ENCODE measurements at places on chromosomes 5 and 9.
A peak's percentile ranks its signal among the peaks of the same experiment; 100 is the strongest.

DNA sequence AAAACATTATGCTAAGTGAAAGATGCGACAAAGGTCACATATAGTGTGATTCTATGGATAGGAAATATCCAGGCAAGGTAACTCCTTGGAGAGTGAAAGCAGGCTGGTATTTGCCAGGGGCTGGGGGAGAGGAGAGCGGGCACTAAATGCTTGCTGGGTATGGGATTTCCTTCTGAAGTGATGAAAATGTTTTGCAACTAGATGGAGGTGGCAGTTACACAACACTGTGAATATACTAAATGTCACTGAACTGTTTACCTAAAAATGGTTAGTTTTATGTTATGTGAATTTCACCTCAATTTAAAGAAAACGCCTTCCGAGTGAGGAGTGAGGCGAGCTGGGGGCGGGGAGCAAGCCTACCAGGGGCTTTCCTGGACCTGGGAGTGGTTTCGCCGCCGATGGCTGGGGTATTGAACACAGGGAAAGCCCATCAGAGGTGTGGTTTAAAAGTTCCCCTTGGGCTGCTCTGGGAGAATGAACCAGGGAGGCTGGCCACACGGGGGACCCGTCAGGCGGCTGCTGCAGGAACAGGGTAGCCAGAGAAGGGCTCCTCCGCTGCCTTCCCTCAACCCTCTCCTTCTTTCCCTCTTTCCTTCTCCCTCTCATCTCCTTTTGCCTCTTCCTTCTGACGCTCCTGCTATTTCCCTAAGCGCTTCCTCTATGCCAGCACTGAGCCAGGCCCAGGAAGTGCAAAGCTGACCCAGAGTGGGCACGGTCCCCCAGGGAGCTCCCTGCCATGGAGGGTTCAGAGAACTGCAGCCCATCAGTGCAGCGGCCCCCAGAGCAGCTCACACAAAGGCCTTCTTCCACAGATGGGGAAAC is 4.9 kb downstream of the AKNA start:
- no peak for DNase-seq

GRCh38 chr5:88688984-88689667 is 193.9 kb downstream of the MEF2C start:
- DNase-seq = no peak

DNA sequence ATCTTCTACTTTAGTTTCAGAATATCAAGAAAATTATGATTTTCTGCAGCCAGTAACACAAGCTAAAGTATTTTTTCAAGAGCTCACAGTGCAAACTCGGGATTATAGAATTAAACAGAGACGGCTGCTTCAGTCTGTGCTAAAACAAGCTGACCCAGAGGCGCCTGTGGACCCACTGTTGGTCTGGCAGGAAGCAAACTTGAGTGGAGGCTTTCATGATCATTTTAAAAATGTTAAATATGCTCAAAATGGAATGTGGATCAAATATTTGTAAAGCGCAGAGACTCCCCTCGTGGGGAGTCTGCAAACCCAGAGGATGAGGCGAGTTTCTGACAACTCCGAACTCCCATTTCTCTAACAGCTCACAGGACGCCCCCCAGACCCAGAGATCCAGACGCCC is 13.0 kb downstream of the ROR2 start:
- DNase-seq = no peak

GRCh38 chr5:57863661-57864060 is 381.1 kb upstream of the ACTBL2 start:
- no peak for DNase-seq

DNA sequence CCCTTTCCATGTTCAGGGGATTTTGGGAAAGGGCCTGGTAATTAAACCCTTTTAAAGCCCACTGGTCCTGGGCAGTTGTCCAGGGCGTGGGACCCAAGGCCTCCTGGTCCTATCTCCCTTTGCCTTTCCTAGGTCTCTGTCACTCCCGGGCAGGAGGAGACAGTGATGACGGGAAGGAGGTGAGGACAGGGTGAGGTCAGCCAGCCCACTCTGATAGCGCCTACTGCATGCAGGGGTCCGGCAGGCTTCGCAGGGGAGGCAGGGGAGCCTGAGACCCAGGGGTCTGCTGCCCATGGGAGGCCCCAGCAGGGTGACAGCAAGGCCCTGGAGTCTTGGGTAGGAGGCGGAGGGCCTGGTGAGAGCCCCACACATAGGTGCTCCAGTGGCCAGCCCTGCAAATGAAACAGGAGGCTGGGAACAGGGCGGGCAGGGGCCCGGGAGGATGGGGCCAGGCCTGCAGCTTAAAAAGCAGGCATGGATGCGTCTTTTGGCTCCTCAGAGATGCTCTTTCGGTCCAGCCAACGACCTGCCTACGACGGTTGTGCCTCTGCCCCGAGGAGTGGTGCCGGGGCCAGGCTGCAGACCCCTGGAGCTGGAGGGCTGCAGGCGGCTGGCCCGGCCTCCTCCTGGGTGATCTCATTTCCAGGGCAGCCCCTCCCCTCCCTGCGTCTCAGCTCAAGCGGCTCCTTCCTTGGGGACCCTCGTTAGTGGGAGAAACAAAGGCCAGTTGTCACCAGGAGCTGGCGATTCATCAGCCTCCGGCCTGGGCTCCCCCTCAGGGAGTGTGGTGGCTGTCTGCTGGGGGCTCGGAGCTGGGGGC is 6.7 kb upstream of the RXRA start:
- DNase-seq = no peak

- DNase-seq = no peak
Observed at GRCh38 chr5:54705994-54706653, 188.6 kb downstream of the SNX18 start.

- DNase-seq = no peak
Observed at GRCh38 chr9:110179734-110180133, 28.2 kb downstream of the C9orf152 start.

GRCh38 chr5:72938206-72938605 is 17.6 kb upstream of the FCHO2 start:
- no peak for DNase-seq

GRCh38 chr5:73196201-73196600 is 23.2 kb downstream of the TMEM174 start:
- DNase-seq = no peak

DNA sequence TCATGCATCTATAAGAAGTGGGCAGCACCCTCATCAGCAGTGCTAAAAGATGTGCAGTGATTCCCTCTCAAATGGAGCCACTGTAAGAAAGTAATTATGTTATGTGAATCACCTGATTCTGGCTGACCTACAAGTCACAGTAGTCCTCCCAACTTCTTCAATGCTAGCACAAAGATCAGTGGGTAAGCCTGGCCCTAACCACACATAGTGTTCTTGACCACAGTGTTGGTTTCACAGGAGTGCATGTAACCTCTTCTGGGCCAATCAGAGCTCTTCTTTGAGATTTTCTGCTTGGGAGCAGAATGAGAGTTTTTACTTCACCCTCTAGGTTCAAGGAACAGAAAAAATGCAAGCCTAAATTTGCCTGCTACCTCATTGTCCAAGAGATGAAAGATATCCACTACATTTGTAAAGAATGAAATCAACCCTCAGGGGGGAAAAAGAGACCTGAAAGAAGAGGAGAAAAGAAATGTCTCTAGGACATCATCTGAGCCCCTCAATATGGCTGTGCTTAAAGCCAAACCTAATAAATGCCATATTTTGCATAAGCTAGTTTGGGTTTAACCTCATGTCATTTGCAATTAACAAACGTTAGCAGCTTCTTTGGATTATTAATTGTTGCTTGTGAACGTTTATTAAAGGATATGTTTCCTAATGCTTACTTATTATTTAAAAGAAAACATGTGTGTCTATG is 65.3 kb upstream of the ADRB2 start:
- DNase-seq = no peak

- peak; percentile 91 for DNase-seq
Observed at GRCh38 chr9:130042885-130043653, at the start of gene FNBP1. Gene FNBP1 (minus strand): TSS chr9:130043189. CDS start chr9:130042975, 214 bp downstream.

DNA sequence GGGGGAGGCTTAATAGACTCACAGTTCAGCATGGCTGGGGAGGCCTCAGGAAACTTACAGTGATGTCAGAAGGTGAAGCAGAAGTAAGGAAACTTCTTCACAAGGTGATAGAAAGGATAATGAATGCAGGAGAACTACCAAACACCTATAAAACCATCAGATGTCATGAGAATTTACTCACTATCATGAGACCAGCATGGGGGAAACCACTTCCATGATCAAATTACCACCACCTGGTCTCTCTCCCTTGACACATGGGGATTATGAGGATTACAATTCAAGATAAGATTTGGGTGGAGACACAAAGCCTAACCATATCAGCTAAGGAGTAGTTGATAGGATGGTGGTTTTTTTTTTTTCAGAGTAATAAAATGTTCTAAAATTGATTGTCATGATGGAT is 201.8 kb downstream of the CDH12 start:
- no peak for DNase-seq

DNA sequence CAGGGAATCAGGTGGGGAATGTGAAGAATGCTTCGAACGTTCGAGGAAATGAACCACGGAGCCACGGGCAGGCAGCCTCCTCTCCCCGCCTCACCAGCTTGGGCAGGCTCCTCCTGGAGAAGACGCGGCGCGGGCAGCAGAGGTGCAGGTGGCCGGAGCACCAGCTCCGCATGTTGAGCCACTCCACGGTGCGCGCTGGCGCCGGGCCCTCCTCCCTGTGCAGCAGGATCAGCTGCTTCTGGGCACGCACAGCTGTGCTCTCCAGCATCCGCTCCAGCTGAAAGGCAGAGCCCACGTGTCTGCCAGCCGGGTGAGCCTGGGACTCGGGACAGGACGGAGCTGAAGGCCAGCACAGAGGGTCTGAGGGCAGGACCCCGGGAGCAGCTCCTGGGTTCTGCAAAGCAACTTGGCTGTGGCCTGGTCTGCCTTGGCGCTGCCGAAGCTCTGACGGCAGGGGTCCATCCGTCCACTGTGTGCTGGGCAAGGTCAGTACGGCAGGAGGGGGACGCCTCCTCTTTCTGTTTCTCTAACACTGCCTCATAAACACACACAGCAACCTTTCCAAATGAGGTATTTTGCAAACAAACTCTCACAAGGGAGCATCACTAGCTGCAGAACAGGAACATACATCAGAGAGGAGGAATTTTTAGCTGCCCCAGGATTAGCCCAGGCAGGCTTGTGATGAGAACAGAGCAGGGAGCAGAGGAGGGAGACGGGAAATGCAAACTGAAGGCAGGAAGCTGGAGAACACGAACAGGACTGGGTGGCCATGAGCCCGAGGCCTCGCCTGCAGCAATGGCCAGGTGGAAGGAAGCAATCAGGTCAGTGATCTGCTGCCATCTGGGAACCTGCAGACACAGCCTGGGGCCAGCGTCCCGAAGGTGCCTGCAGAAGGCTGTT is 20.1 kb upstream of the NSMF start:
- no peak for DNase-seq

GRCh38 chr9:37682951-37683350 is 32.2 kb downstream of the FRMPD1 start:
- DNase-seq = no peak

DNA sequence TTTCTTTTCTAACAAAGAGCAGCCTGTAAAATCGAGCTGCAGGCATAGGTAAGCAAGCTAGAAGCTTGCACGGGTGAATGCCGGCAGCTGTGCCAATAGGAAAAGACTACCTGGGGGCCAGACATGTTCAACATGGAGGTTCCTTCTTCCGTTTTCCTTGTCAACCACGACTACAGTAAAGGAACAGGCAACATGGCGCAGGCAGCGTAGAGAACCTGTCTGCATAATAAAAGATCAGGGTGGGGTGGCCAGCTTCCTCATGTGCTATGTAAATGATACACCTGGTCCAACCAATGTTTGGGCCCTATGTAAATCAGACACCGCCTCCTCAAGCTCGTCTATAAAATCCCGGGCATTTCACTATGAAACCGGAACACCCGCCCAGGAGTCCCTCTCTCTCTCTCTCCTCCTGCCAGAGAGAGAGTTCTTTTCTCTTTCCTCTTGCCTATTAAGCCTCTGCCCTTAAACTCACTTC is 103.8 kb upstream of the LIFR start:
- DNase-seq = peak; percentile 51

DNA sequence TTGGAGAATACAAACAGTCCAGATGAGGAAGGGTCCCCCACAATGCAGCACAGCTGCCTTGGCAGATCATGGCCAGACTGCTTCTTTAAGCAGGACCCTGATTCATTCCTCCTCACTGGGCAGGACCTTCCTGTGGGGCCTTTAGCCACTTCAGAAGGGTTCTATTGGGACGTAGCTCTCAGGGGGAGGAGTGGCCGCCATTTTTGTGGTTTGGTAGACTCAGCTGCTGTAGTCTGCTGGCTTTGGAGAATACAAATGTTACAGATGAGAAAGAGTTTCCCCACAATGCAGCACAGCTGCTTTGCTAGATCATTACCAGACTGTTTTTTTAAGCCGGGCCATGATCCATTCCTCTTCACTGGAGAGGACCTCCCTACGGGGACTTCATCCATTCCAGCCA is 57.4 kb downstream of the TMEM38B start:
- no peak for DNase-seq

- no peak for DNase-seq
Observed at GRCh38 chr5:163496286-163496685, 9.1 kb upstream of the MAT2B start.

GRCh38 chr5:9198394-9198793 is 347.5 kb downstream of the SEMA5A start:
- DNase-seq = no peak

DNA sequence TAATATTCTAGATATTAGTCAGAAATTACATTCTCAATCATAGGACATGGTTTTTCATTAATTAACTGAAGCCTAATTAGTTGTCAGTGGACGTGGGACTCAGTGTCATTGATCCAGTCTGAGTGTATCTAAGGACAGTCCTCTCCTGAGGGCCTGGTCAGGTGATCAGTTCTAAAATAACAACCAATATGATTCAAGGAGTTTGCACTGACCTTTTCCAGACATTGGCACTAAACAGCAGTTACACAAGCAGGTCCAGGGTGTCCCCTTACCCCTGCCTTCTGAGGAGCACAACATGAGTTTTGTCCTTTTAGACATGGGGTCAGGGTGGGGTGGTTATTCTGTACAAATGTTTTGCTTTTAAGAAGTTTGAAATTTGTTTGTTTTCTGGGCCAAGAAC is 97.8 kb downstream of the CMYA5 start:
- no peak for DNase-seq

DNA sequence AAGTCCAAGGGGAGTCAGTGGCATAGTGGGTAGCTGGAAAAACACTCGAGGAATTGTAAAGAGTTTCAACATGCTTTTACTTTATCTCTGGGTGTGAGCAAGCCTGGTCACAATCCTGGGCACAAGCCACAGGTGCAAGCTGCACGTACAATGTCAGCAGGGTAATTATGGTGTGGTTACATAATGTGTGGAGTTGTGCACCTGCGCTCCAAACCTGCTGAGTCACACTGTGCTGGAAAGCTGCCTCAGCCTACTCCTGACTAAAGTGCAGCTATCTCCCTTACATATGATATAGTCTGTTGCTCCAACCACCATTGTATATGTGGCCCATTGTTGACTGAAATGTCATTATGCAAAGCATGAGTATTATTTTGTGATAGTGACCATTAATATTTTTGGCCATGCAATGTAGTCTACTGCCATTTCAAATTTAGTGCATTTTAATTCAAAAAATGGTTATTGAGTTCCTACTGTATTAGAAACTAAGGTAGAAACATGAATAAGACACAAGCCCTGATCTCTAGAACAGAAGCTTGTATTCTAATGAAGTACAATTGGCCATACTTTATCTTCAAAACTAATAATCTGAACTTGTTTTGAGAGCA is 160.9 kb upstream of the SLC30A5 start:
- DNase-seq = no peak

Data from ecto neural progenitor cell (in vitro differentiated cells).